ENCODE measurements at places on chromosomes 2 and 18.
A peak's percentile ranks its signal among the peaks of the same experiment; 100 is the strongest.

- no peak for DNase-seq
Measured at GRCh38 chr18:34122724-34123334, 101.9 kb downstream of the NOL4 start.

- no peak for DNase-seq
Measured at GRCh38 chr2:173986805-173987204, 21.6 kb upstream of the SP3 start.

- DNase-seq, result no peak
Measured at GRCh38 chr18:24988253-24988840, 363.6 kb downstream of the ZNF521 start.

GRCh38 chr2:47403609-47404193 lies 745 bp downstream of the MSH2 start:
- no peak for DNase-seq

- DNase-seq, result no peak
Measured at GRCh38 chr2:100936070-100936741, 65.9 kb upstream of the RPL31 start.

DNA sequence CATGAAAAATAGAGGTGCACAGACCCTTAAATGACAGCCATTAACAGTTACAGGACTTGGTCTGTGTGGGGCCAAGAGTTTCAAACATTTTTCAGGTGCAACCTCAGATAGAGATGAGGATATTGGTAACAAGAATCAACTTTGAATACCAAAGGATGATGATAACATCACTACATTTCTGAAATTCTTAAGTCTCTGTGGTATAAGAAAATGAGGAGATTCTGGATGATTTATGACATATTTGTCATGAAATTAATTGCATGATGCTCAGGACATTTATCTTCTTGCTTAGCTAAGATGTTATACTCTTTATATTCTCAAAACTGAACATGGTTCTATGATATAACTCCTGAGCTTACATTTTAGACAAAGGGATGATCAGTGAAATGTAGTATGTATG lies 471.8 kb upstream of the CWC22 start:
- DNase-seq, result no peak

DNA sequence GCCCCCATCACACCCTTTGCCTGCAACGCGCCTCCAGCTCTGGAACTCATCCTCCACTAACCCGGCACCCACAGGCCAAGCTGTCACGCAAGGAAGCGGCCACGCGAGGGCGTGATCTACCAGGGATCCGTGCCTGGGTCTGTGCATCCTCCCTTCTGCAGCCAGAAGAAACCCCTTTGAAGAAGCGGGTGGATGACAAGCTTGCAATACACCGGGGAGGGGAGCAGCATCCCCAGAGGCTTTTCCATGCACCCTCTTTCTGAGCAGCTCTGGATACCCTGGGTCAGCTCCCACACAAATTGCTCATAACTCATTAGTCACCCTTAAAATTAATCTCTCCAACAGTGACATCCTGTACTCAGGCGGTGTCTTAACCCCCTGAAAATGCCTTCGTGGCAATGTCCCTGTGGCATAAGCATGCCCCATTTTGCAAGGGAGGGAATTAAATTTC lies 47.6 kb downstream of the PDCL3 start:
- peak; percentile 69 for DNase-seq

DNA sequence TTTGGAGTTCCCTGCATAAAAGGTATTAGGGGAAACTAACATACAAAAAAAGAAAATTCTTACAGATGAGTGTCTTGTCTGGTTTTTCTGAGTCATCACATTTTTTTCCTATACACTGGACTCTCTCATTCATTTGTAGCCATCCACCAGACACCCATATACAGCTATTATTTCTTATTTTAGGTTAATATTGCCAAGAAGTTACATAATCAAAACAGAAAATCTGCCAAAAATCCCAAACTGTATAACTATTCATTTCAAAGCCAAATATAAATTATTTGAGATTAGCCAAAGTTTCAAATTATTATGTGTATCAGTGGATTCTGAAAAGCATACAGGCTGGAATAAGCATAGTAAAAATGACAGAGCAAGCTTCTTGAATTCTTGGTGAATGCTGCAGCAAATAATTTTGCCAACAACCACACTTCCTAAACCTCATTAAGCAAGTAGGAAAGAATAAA lies 191.2 kb downstream of the NCKAP5 start:
- DNase-seq, result no peak

GRCh38 chr18:76988827-76989646 lies 143.5 kb downstream of the MBP start:
- DNase-seq, result no peak

DNA sequence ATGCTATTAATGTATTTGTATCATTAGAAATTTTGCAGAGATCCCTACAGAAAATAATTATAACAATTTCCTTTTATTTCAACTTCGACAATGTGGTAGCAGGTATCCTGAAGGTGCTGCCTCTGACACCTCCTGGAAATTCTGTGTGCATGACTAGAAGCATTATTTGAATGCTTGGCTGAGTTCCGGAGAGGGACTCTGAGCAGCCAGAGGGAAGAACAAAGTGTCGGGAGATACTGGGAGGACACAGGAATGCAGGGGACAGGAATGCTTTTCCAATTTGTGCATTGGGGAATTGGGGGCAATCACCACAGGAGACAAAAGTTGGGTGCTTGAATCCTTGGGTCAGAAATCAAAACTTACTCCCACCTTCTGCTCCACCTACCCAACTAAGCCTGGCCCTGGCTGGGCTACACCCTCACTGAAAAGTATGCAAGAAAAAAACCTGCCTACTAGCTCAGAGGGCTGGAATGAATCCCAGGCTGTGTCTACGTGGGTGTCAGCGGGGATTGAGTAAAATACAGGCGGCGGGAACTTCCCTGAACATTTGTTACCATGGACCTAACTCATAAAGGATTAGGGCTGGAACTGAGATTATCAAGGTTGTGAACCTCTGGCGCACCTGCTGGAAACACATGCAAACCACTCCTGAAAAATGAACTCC lies 299.3 kb downstream of the SOX11 start:
- DNase-seq, result no peak
